ENCODE measurements at places on chromosomes 2 and 18.

- no peak for DNase-seq
These were observed 4.5 kb upstream of the GKN1 start for GRCh38 chr2:68969736-68970490.

DNA sequence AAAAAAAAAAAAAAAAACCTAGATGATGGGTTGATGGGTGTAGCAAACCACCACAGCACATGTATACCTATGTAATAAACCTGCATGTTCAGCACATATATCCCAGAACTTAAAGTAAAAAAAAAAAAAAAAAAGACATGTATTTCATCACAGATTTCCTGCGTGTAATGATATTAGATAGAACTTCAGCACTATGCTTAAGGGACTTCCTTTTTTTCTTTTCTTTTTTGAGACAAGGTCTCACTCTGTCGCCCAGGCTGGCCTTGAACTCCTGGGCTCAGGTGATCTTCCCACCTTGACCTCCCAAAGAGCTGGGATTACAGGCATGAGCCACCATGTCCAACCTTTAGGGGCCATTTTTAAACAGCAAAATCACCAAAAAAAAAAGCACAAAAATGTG is 42.0 kb downstream of the NEURL3 start:
- DNase-seq = no peak

- DNase-seq = no peak
These were observed 274.7 kb downstream of the ZNF521 start for GRCh38 chr18:25077038-25077943.

GRCh38 chr18:32333781-32334180 is 136.9 kb downstream of the GAREM1 start:
- DNase-seq = no peak

- no peak for DNase-seq
These were observed 28.8 kb downstream of the ANKRD30B start for GRCh38 chr18:14776801-14777200.

GRCh38 chr2:162490052-162490717 is 146.3 kb downstream of the GCA start:
- no peak for DNase-seq

- no peak for DNase-seq
These were observed 5.6 kb downstream of the WNT10A start for GRCh38 chr2:218885981-218886947.

- DNase-seq = no peak
These were observed 12.0 kb downstream of the ZNF236 start for GRCh38 chr18:76834379-76834778.

GRCh38 chr18:58534535-58535301 is 94.2 kb downstream of the ALPK2 start:
- no peak for DNase-seq

- no peak for DNase-seq
These were observed at the start of gene KLF7 for GRCh38 chr2:207165121-207166038. Gene KLF7, minus strand, starts transcription at chr2:207165948. Its CDS starts 380 bp downstream, at chr2:207165568.

DNA sequence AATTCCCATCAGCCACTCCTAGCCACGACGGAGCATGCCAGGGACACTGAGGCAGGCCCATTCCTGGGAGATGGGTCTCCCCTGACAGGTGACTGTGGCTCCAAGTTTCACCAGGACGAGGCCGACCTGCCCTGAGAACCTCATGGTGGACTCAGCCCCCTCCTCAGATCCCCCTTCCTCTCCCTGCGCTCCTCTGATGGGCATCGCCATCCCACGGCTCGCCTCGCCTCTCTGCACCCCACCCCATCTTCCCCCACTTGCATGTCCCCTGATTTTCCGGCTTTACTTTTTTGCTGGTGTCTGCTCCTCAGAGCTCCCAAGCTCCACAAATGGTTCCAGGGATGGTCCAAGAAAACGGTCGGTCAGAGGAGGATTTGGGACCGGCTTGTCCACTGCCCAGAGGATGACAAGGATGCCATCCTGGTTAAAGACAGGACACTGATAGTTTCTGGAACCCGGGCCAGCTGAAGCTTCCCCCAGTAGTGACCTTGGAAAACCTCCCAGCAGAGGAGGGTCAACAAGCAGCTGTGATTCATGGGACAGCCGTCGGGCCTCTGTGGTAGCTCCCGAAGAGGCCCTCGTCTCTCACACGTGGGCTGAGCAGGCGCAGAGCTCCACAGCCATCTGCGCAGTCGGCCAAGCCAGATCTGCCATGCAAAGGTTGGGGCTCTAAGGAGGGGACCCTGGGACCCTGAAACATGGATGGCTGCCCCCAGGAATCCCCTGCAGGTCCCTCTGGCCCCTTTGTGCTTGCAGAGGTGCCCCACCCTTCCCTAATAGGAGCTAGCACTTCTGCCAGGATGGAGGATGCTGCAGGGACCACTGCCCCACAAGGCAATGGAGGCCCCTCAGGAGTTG is 87.8 kb upstream of the SLC66A3 start:
- peak; percentile 30 for DNase-seq

- no peak for DNase-seq
These were observed 1.1 kb downstream of the RPL37A start for GRCh38 chr2:216499641-216500218.

DNA sequence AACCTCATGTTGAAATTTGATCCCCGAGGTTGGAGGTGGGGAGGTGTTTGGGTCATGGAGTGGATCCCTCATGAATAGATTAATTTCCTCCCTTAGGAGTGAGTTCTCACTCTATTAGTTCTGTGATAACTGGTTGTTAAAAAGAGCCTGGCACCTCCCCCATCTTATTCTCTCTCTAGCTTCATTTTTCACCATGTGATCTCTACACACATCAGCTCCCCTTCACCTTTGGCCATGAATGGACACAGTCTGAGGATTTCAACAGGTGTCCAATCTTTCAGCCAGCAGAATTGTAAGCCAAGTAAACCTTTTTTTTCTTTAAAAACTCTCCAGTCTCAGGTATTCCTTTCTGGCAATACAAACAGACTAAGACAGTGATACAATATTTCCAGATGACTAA is 602.0 kb upstream of the FAM98A start:
- no peak for DNase-seq

DNA sequence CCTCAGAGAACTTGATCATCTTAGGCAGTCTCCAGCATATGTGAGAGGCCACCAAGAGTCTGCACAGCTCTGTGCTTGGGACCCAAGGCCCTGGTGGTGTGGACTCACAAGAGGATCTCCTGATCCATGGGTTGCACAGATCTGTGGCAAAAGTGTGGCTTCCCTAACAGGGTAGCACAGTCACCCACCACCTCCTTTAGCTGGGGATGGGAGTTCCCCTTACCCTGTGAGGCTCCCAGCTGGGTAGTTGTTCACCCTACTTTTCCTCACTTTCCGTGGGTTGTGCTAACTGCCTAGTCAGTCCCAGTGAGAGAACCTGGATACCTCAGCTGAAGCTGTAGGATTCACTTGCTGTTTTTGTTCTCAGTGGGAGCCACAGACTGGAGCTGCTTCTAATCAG is 123.7 kb downstream of the FTCDNL1 start:
- DNase-seq = no peak

DNA sequence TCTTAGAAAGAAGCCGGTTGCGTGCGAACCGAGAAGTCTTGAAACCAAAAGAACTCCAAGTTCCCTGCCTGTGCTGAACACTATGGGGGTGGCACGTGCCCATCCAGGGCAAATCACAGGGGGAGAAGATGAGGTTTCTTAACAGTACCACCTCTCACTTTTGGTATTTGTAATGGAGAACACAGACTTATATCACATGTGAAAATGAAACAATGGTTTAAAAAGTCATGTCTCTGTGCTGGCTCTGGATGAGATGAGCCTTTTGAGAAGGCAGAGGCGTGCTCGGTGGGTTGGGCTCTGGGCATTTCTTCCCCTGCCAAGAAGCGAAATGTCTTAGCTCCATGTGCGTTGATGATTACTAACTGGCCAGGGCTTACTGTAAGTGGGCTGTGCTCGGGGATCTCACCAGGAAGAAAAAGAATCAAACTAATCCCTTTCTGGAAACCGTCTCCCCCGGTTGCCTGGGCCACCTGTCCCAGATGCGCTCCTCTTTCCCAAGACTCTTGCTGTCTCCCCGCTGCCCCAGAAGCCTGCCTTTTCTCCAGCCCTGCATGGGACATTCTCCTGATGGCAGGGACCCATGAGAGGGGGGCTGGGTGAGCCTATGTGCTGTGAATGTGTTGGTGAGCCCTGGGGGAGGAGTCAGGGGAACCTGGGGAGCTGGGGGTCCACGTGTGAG is 252.9 kb downstream of the PRKCE start:
- no peak for DNase-seq

GRCh38 chr2:136055929-136056688 is 61.8 kb downstream of the CXCR4 start:
- DNase-seq = no peak

GRCh38 chr2:176763851-176764404 is 448.7 kb upstream of the HNRNPA3 start:
- DNase-seq = no peak

GRCh38 chr18:48904091-48904490 is 46.7 kb downstream of the SMAD7 start:
- no peak for DNase-seq

GRCh38 chr2:60553495-60554073 is at the start of gene BCL11A:
Gene BCL11A, minus strand, starts transcription at chr2:60553654. Its CDS starts 384 bp downstream, at chr2:60553270.
- no peak for DNase-seq

- no peak for DNase-seq
These were observed 247.4 kb upstream of the CHAC2 start for GRCh38 chr2:53519918-53520841.

DNA sequence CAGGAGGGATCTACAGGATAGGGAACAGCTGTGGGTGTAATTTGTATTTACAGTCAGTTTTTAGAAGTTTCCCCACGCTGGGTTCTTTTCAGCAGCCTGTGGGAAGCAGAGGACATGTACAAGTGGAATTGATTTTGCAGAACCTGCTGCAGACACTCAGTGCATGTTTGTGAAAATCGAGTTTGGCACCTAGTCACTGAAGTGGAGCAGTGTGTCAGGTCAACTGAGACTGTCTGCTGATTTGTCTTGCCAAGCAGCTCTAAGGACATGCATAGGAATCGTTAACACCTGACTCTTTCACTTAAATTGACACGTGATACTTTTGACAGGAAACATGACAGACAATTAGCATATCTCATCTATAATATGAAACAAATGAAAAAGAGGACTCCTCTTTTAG is 416.6 kb downstream of the TMX3 start:
- DNase-seq = no peak
